Neuronal stem cell (in vitro differentiated cells): ENCODE measurements at places on chromosomes 2 and 18.

GRCh38 chr18:54254265-54254758 lies 15.0 kb upstream of the POLI start:
- DNase-seq: no peak

DNA sequence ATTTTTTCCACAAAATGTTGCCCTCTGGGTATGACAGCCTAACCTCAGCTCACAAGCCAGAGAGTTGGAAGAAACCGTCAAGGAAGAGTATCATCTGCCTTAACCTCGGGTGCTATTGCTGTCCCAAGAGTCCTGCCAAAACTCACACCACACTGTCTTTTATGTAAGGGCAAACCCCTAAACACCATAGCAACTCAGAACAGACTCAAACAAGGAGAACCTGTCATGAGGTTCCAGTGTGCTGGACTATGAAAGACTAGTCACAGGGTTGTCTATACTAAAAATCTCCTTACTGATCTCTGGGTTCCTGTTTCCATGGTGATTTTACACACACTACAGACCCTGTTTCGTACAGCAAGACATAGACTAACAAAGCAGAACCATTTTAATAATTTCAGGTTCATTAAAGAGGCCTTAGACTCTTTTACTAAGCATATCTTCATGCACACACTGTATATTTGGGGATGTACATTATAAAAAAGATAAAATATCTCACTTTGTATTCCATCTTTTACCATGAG lies 159.8 kb downstream of the PKP4 start:
- DNase-seq: no peak

GRCh38 chr2:70003093-70003830 lies 41.8 kb upstream of the ASPRV1 start:
- DNase-seq: no peak

DNA sequence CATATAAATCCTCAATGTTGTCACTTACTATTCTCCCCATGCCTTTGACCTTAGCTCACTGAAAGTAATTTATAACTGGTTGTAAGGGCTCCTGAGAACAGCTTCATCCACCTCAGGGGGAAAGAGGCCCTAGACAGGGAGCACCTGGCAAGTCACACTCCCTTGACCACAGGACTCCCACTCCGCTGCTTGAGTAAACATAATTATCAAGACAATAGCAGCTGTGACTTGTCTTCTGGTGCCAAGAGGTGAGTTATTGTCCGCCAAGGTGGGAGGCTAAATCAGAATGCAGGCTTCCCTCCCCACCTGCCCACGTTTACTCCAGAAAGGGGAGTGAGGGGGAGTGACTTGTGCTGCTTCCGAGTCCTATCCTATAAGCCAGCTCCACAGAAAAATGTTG lies 230.6 kb upstream of the LRATD1 start:
- DNase-seq: no peak

GRCh38 chr2:65714866-65715265 lies 282.5 kb upstream of the SPRED2 start:
- DNase-seq: no peak

- no peak for DNase-seq
These were observed 44.2 kb downstream of the GPR39 start for GRCh38 chr2:132460781-132461180.

DNA sequence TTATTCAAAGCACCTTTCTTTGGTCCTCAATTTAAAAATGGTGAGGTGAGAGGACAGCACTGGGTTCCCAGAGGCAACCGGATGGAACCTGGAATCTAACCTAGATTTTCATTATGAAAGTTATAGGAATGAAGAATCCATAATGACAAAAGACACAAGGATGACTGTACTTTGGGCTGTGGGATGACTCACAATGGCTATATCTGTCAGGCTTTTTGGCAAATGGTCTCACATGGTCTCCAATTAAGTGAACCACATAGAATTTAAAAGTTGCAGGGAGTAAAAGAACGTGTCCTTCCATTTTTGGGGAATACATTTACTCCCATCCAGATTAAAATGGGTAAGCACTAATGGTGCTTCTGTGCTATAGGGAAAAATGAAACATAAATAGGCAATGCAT lies 31.8 kb upstream of the LYPD1 start:
- no peak for DNase-seq
